ENCODE measurements at places on chromosomes 2 and 18. TPM values are rescaled to one million over a fixed set of nuclear protein-coding genes. Genes with fewer than 3 reads are reported as not detected.

The MDH1B gene
- total RNA-seq, result 1.3 TPM

The TEKT4 gene
- total RNA-seq, result not detected

The STPG4 gene
- not detected for total RNA-seq

The ASIC4 gene
- not detected for total RNA-seq

The VWA3B gene
- total RNA-seq, result not detected

The FMNL2 gene
- total RNA-seq, result 17.1 TPM

The PKDCC gene
- total RNA-seq, result 200 TPM

The MC4R gene
- total RNA-seq, result not detected

The ST8SIA3 gene
- total RNA-seq, result not detected

The HOXD4 gene
- not detected for total RNA-seq

The ARHGEF33 gene
- total RNA-seq, result 1.4 TPM

The TMEM37 gene
- 9.8 TPM for total RNA-seq

The ZNF396 gene
- total RNA-seq, result 0.78 TPM

The PRKD3 gene
- total RNA-seq, result 41.0 TPM

The LDLRAD4 gene
- total RNA-seq, result 0.52 TPM

The MROH2A gene
- total RNA-seq, result not detected

The FOXD4L1 gene
- total RNA-seq, result under 0.01 TPM

The LTBP1 gene
- total RNA-seq, result 334 TPM

The CD226 gene
- total RNA-seq, result 1.4 TPM

The ATP8B1 gene
- 10.9 TPM for total RNA-seq

The CLEC4F gene
- not detected for total RNA-seq

The TAF4B gene
- total RNA-seq, result 3.0 TPM

The PTPRN gene
- total RNA-seq, result 22.6 TPM

The PSTPIP2 gene
- total RNA-seq, result 3.3 TPM

The AQP12A gene
- total RNA-seq, result not detected

The PSMA8 gene
- not detected for total RNA-seq

The ANKRD30B gene
- not detected for total RNA-seq

The FOXI3 gene
- not detected for total RNA-seq

The CDH7 gene
- not detected for total RNA-seq

The EGR4 gene
- not detected for total RNA-seq

The SCN3A gene
- total RNA-seq, result not detected

The PROM2 gene
- 1.0 TPM for total RNA-seq

The EVX2 gene
- not detected for total RNA-seq

The TCF7L1 gene
- total RNA-seq, result 1.4 TPM

The ARHGAP25 gene
- 1.4 TPM for total RNA-seq

The CROCC2 gene
- not detected for total RNA-seq

The CFAP221 gene
- not detected for total RNA-seq

The LRRTM1 gene
- total RNA-seq, result not detected

The ZAP70 gene
- total RNA-seq, result not detected

The ATP6V1B1 gene
- 0.40 TPM for total RNA-seq

The MOCOS gene
- 1.4 TPM for total RNA-seq
